ENCODE measurements at places on chromosomes 1 and 21.

DNA sequence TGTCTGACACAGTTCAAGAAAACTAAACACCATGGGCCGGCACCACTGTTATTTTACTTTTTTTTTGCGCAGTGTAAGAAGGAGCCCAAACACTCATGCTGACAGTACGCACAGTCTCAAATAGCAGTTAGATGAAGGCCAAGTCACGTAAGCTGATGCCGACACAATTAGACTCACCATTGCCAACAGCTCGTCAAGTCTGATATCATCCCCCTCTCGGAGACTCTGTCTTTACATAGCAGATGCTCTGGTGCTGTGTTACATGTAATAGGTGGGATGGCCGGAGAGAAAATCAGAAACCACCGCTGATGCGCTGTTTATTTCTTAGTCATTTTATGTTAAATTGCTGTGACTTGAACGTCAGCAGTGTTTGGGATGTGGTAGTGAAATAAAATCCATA, 49.3 kb downstream of the TGFB2 start:
- DNase-seq: no peak

- no peak for DNase-seq
Measured at GRCh38 chr1:225573216-225573615, 79.7 kb downstream of the ENAH start.

DNA sequence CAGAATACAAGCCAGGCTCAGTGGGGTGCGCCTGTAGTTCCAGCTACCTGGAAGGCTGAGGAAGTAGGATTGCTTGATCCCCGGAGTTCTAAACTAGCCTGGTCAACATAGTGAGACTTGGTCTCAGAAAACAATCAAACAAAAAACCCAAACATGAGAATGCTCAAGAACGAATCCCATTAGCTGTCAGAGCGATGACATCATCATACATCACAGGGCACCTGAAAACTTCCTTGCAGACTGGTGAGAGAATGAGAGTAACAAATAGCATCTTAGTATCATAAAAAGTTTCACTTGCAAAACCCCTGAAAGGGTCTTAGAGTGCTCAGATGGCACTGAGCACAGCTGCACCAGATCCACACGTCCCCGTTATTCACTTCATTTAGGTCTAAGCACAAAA, 21.1 kb upstream of the CDCA8 start:
- DNase-seq: no peak

- no peak for DNase-seq
Measured at GRCh38 chr21:45373991-45374816, 30.8 kb upstream of the COL18A1 start.

DNA sequence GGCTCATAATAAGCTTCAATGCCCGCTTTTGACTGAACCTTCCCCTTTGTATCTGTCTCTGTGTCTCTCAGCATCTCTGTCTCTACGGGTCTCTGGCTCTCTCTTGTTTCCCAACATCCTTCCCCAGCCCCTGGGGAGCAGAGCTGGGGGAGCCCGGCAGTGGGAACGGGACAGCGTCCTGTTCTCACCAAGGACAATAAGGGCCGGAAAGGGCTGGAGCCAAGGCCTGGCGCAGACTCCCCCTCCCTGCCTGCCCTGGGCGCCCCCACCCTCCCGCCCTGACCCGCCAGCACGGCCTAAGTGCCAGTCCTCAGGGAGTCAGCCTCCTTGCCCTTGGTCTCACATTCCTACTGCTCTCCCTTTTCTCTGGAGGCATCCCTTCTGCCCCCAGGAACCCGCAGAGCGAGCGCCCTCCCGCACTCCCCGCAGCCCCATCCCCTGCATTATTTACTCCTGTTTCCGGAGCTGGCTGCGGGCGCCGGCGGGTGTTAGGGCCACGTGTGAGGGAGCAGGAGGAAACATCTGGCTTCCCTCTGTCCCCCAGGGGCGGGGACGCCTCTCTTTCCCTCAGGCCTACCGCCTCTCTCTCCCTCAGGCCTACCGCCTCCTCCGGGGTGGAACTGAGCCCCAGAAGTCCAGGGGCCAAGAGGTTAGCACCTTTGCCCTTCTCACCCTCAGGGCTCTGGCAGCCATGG, 6.5 kb downstream of the KRTCAP2 start:
- DNase-seq: no peak

- DNase-seq: no peak
Measured at GRCh38 chr1:85453640-85454194, 11.2 kb downstream of the DDAH1 start.

DNA sequence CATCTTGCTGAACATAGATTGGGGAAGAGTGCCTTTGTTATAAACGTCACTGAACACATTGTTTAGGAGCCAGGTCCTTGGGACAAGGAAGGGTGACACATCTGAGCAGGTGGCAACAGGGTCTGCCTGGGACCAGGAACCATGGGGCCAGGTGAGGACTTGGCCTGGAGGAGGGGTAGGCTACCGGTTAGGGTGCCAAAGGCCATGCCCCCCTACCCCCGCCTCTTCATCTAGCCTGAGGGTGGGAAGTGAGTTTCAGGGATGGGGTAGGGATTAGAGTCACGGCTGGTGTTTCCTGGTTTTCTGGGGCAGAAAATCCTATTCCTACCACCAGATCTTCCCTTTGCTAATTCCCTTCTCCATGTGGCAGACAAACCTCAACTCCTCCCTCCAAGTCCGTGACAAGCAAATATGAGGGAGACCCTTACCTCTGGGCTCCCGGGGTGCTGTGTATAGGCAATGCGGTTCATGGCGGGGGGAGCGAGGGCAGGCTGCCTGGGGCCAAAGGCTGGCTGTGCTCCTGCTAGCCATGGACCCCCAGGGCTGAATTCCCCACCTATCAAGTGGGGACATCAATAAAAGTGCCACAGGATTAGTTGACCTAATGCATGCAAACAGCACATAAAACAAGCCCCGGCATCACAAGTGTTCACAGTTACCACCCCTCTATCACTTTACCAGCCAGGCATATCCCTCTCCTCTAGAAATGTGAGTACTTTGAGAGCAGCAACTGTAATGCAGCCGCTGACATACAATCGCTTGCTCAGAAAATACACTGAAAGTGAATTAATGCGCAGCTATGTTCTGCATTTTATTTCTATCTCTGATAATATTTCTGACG, 14.5 kb downstream of the CD247 start:
- no peak for DNase-seq

DNA sequence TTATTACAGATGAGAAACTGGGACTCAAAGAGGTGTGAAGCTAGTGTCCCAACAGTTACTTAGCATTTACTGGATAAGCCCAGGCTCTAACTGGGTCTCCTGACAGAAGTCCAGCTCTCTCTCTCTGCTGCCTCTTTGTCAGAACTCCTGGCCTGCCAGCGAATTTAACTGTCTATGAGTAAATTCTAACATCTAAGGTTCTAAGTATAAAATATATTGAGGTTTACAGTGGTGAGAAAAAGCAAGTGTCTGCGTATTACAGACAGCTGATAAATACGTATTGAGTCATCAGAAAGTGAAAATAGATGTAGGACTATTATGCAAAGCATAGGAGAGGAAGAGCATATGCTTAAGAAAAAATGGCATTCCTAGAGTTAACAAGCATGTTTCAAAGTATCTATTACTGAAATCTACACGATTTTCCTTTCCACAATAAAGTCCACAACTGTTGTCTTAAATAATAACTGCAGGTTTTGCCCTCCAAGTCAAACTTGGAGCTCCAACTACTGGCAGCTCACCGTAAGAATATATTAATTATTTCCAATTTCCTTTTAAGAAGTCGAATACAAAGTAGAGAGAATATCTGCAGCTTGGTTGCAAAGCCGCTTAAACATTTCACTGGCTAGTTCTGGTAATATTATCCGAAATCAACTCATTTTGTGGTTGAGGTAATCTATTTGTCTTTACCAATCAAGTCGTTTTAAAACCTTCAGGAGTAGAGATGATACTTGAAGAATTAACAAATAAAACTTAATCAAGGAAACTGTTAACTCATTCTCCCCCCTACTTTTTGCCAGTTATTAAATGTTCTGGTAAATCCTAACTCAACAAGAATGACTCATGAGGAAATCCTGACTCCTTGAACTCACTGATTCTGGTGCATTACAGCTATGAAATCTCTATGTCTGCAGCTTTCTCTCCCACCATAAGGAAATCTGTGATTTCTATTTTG, 1.4 kb upstream of the RGS2 start:
- no peak for DNase-seq

GRCh38 chr1:25018110-25018735, 88.1 kb upstream of the RUNX3 start:
- DNase-seq: no peak

DNA sequence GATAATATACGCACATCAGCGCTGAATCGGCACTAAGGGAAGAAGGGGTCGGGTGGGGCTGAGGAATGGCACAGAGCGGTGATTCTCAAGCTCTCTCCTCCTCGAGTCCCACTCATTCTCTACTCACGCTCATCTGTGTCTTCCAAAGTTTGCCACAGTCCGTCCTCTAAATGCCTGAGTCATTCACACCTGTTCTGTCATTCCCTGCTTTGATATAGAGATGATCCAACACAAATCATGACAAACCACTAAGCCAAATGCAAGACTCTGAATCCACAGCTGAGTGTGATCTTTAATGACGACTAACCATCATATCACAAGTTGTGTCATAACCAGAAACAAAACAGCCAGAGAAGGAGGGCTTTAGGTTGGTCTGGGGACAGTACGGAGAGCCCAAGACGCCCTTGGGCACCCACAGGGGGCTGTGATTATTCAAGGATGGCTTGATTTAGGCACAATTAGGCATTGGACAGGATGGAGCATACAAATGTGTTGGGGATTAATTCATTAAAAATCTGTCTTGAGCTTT, 501.5 kb downstream of the KIF26B start:
- no peak for DNase-seq

DNA sequence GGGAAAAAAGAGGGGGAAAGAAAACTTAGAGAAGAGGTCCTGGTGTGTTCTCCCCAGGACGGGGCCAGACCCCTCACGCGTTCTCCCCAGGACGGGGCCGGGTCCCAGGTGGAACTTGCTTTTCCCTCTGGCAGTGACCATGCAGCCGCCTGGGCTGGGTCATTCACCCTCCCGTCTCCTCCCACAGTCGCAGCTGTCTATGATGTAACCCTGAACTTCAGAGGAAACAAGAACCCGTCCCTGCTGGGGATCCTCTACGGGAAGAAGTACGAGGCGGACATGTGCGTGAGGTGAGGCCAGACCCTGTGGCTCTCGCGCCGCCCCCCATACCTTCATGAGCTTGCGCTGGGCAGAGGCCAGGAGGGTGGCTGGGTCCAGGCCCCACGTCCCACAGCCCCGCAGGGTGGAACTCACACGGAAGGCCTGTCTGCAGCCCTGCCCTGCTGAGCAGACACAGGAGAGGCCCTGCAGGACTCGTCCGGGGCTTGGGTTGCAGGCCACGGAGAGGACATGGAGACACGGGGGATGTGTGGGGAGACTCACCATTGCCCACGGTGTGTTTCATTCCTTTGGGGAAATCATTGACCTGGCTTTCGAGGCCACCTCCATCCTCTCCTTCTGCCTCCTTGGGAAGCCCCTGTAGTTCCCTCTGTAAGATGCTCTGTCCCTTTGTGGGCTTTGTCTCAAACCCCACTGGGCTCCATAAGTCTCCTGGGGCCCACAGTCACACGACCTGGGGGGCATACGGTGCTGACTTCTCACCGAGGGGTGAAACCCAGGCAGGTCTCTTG, 40.7 kb upstream of the TRAPPC10 start:
- no peak for DNase-seq

GRCh38 chr1:190172651-190173430, 304.8 kb downstream of the BRINP3 start:
- DNase-seq: no peak

DNA sequence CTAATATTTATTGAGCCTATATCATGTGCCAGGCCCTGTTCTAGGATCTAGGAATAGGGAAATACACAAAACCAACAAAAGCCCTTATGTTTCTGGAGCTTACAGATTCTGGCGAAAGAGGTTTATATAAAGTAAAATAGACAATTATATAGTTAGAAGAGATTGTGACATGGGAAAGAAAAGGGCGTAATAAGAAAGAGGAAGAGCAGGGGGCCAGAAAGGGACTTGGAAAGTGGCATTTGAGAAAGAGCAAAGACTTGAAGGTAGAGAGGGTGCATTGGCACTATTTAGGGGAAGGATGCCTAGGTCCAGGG, 322.5 kb upstream of the FAM78B start:
- no peak for DNase-seq

- DNase-seq: no peak
Measured at GRCh38 chr21:38196036-38196435, 60.8 kb upstream of the KCNJ15 start.

DNA sequence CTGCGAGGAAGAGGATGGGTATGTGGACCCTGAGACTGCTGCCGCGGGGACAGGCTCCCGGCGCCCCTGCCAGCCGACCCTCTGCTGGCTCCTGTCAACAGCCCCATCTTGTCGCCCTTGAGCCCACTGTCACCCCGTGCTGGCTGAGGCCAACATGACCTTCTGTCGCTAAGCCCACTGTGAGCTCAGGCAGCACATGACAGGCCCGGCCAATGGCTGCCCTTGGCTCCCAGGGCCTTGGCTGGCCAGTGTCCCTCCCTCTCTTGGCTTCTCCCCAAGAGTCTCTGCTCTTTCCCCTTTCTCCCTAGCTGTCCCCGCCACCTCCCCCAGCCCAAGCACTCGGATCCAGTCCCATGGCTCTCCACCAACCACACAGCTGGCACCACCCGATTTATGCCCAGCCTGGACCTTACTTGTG, 3.5 kb downstream of the PEX10 start:
- DNase-seq: no peak

Measured in cortex of kidney (tissue), 1 donor.